ENCODE measurements at places on chromosomes 6 and 20.

- peak; percentile 13 for DNase-seq
Measured at GRCh38 chr20:21557241-21558020, 43.6 kb upstream of the NKX2-2 start.

DNA sequence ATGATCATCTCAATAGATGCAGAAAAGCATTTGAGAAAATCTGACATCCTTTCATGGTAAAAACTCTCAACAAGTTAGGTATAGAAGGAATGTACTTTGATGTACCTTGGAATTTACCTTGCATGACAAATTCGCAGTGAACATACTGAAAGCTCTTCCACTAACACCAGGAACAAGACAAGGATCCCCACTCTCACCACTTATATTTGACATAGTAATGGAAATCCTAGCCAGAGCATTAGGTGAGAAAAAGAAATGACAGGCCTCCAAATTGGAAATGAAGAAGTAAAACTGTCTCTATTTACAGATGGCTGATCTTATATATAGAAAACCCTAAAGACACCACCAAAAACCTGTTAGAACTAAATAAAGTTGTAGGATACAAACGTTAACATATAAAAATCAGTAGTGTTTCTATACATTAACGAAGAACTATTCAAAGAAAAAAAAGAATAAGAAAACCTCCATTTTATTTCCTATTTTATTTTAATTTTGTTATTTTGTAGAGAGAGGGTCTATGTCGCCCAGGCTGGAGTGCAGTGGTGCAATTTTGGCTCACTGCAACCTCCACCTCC lies 26.9 kb downstream of the PCNA start:
- DNase-seq = no peak

GRCh38 chr20:37349517-37350491 lies 3.9 kb downstream of the SRC start:
- DNase-seq = no peak

- DNase-seq = no peak
Measured at GRCh38 chr6:166419717-166420116, 37.0 kb upstream of the MPC1 start.

Measured in activated naive CD4-positive, alpha-beta T cell treated with anti-CD3 and anti-CD28 coated beads, Interleukin-2, amount 50 U/mL, for 16 hours (primary cell).